ENCODE measurements at places on chromosomes 11 and 22.

GRCh38 chr11:955154-956063 is 29.7 kb downstream of the AP2A2 start:
- DNase-seq, result no peak

- no peak for DNase-seq
Observed at GRCh38 chr11:119691020-119691666, 37.9 kb downstream of the NECTIN1 start.

DNA sequence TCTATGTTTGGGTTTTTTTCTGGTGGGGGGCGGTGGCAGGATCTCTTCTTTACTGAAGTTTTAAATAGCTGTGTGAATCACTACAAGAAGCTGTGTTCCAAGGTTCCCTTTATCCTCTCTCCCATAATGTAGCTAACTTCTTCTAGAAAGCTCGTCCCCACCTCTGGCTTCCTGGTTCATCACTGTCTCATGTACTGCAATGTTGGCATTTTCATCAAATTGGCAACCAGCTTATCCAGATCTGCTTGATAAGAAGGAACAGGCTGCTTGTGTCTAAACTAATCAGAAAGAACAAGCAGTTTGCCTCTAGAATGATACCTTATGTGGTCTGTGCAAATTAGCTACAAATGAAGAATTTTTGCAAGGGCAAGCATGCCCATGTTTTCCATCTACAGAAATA is 130.8 kb downstream of the WT1 start:
- no peak for DNase-seq

DNA sequence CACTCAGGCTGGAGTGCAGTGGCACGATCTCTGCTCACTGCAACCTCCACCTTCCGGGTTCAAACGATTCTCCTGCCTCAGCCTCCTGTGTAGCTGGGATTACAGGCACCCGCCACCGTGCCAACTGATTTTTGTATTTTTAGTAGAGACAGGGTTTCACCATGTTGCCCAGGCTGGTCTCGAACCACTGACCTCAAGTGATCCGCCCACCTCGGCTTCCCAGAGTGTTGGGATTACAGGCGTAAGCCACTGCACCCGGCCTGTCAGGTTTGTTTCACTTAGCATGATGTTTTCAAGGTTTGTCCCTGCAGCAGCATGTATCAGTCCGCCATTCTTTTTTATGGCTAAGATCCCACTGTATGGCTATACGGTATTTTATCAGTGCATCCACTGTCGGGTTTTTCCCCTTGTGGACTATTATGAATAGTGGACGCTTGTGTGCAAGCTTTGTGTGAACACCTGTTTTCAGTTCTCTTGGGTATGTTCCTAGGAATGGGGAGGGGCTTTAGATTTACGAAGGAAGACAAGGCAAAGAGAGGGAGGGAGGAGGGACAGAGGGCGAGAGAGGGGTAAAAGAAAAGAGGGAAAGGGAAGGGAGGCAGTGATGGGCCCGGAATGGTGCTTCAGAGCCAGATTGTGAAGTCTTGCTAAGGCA is 13.9 kb upstream of the CDC42EP2 start:
- no peak for DNase-seq

DNA sequence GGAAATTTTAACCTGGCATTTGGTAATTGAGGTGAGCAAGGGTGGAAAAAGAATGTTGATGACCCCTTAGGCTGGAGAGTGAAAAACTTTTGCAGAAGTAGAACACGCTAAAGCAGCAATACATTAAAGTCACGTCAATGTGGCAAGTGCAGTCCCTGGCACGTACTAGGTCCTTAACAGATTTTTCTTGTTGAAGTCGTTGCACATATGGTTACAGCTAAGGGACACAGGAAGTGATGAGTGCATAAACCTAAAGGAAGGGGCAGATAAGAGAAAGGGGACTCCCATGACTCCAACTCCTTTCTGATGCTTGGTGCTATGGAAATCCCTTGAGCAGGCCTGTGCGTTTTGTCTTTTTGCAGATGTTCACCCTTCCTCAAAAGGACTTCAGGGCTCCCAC is 1.2 kb downstream of the ACCS start:
- no peak for DNase-seq

DNA sequence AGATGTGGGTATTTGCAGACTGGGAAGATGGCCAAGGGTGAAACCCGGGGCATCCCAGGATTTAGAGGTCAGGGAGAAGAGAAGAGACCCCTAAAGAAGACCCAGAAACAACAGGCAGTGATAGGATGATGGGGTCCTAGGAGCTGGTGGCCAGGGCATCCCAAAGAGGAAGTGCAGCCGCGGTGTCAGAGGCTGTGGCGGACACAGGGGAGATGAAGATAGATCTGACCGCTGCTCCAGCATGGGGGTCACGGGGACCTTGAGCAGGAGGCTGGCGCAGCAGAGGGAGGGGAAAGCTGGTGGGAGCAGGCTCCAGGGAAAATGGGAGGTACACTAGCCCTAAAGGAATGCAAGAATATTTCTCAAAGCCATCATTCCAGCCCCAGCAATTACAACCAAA is 47.3 kb downstream of the CTTN start:
- no peak for DNase-seq

GRCh38 chr22:38304526-38304925 is 12.7 kb downstream of the CSNK1E start:
- DNase-seq, result no peak

DNA sequence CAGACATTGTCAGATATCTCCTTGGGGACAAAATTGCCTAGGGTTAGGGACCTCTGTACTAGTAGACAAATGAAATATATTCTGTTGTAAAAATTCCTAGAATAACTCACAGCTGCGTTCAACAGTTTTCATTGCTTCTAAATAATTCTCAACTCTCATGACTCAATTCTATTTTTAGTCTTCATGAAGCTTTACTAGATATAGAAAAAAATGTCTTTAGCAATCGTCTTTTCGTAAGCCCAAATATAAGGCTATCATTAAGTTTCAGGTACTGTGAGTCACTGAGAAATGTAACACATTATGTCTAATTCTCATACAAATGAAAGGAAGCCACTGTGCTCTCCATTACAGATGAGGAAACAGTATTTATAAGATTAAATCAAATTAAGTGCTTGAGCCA is 6.4 kb downstream of the MMP12 start:
- no peak for DNase-seq

- no peak for DNase-seq
Observed at GRCh38 chr11:73271936-73272679, at the start of gene P2RY6. P2RY6 (plus strand) TSS chr11:73272338; CDS start chr11:73296519, 24,181 bp downstream.

DNA sequence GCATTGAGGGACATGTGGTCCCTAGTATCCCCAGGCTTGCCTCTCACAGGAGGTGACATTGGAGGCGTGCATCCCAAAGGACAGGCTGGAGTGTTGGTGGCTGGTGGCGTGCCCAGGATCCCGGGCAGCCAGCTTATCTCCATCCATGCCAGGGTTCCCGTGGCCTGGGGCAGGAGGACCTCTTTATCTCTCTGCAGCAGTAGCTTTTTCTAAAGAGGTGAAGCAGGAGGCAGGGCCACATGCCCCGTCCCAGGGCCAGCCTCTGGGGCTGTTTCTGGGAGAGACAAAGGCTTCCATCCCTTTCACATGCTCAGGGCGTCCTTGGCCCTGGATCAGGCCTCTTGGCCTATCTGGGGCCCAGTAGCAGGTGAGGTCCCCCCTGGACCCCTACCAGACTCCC is 19.7 kb downstream of the PARVG start:
- DNase-seq, result no peak

- peak; percentile 39 for DNase-seq
Observed at GRCh38 chr11:15988693-15989231, 367.6 kb downstream of the SOX6 start.

DNA sequence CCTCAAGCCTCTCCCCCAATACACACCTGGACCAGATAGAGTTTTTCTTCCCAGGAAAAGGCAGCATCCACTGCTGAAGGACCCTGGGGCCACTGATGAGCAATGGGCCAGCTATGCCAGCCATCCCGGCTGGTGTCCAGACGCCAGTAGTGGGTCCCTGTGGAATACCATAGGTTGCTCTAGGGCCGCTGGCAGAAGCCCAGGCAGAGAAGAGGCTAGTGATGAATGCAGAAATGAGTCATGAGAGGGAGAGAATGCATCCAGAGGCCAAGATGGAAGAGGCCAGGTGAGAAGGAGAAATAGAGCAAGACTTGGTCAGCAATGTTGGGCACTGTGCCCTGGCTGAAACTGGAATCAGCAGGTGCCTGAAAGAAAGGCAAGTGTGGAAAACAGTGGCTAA is 8.9 kb downstream of the HPX start:
- DNase-seq, result no peak

- no peak for DNase-seq
Observed at GRCh38 chr11:72598466-72598865, 75.8 kb downstream of the PDE2A start.

DNA sequence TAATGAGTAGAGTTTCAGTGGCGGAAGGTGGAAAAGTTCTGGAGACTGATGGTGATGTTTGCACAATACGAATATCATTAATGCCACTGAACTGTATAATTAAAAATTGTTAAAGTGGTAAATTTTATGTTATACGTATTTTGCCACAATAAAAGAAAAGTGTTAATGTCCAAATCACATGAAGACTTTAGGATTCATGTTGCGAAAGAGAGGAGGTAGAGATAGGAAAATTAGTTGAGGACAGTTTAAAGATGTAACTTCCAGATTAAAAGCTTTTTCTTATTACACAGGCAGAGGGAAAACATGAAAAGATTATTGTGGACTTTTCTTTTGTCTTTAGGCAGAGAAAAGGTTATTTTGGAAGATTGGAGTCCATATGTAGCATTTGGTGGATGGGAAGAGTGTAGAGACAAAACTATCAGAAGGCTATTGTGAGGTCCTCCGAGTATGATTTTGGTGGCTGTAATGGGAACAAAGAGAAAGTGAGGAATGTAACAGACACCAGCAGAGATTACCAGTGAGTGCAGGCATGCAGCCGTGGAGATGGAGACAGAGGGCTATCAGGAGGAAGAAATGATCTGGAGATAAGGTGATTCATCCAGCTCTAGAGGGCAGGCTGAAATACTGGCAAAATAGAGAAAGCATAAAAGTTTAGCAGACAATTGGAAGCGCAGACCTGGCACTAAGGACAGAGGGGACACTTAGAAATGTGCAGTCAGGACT is 12.5 kb downstream of the VPS26B start:
- no peak for DNase-seq

DNA sequence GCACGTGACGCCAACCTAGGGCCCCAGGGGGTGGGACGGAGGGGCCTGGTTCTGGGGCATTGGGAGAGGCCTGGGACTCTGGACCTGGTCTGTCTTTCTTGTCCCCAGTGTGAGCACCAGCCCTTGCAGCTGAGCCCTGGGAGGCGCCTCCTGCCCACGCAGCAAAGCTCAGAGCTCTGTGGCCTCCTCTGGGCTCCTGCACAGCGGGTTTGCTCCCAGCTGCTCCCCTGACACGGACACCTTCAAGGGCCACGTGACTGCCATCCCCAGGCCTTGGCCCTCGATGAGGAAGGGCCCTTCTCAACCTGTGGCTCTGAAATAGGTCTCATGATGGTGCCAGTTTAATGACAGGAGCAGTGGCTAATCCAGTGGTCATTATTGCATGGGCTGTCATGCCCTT is 31.5 kb upstream of the CCDC188 start:
- no peak for DNase-seq

- no peak for DNase-seq
Observed at GRCh38 chr22:21663738-21664137, 2.1 kb upstream of the PPIL2 start.

- DNase-seq, result no peak
Observed at GRCh38 chr11:3201112-3201581, 17.5 kb downstream of the MRGPRG start.

DNA sequence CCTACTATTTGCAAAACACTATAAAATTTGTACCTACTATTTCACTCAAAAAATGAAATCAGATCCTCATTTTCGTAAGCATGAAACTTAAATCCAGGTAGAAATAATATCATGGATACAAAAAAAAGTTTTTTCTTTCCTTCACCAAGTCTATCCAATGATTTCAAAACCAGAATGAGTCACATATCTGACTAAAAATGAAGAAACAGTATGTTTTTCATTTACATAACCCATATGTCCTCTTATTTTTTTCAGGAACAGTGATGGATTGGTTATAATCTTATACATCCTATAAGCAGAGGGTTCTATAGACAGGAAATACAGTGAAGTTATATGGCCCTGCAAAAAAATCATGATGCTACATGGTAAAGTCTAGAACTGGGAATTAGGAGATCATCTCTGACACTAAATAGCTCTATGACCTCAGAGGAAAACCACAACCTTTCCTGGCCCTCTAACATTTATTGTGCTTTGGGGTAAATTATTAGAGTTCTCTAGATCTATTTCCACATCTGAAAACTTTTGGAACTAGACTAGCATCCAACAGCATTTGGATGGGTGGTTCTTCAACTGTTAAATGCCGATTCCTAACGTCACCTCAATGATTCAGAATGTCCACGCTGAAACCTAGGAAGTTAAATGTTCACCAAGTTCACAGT is 10.9 kb downstream of the MTMR2 start:
- DNase-seq, result no peak

DNA sequence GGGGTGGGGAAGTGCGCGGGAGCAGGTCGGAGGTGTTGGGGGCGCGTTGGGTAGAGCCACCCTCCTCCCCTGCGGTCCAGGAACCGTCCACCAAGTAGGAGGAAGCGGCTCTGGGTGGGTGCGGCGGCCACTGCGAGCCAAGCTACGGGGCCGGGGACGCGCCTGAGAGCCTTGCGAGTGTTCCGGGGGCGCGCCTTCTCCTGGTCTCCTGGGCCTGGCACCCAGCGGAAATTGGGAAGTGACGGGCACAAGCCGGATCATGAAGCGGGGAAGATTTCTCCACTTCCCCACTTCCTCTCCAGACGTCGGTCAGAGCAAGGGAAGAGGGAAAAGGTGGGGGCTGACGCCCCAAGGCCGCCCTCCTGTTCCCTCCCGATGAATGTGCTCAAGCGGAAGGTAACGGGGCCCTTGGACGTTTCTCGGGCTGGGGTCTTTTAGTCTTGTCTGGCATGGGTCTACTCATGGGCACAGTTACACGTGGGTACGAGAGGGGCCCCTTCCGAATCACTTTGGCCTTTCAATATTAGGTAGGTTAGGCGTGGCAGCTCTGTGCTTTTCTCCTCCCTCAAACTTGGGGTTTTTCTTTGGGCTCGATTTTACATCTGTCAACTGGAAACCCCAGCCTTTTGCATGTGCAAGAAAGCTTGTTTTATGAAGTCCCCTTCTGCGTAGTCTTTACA is 865 bp downstream of the RBM14 start:
- DNase-seq, result no peak

GRCh38 chr11:116445108-116446047 is 327.4 kb downstream of the BUD13 start:
- DNase-seq, result no peak

DNA sequence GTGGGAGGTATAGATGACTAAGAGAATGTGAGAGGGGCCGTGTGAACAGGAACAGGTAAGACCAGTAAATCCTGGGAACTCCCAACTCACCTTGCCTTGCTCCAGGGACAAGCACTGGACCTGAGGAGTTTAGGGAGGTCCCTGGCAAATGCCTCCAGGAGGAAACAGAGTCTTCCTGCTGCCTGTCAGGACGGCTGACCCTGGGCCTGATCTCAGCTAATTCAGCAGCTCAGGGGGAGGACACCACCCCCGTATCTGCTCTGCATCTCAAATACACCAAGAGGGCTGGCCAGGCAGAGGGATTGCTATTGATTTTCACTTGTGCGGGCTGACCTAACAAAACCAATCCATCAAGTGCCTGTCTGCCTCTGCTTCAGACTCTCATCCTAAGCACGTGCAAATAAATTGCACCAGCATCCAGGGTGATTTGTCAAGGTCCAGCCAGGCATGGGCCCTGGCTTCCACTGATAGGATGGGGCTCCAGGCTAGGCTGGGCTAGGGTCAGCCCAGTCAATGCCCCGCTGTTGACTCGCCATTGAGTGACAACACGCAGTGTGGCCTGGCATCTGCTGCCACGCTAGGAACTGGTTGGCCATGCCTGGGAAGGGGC is 20.3 kb downstream of the UQCR10 start:
- no peak for DNase-seq

GRCh38 chr11:61918251-61918937 is 1.0 kb upstream of the RAB3IL1 start:
- DNase-seq, result no peak

Data from iPS DF 6.9 (cell line).